ENCODE measurements at places on chromosomes 2 and 18. TPM values are rescaled to one million over a fixed set of nuclear protein-coding genes. Genes with fewer than 3 reads are reported as not detected.

RESP18 gene
- not detected for polyA plus RNA-seq

CCL20 gene
- 0.70 TPM for polyA plus RNA-seq

LRRC30 gene
- not detected for polyA plus RNA-seq

ZFAND2B gene
- polyA plus RNA-seq: 23.2 TPM

All from keratinocyte (primary cell).